ENCODE measurements at places on chromosomes 1 and 21.

- no peak for DNase-seq
Observed at GRCh38 chr1:222940906-222941305, 126.1 kb downstream of the DISP1 start.

- DNase-seq = no peak
Observed at GRCh38 chr1:32197837-32198236, 2.6 kb upstream of the CCDC28B start.

DNA sequence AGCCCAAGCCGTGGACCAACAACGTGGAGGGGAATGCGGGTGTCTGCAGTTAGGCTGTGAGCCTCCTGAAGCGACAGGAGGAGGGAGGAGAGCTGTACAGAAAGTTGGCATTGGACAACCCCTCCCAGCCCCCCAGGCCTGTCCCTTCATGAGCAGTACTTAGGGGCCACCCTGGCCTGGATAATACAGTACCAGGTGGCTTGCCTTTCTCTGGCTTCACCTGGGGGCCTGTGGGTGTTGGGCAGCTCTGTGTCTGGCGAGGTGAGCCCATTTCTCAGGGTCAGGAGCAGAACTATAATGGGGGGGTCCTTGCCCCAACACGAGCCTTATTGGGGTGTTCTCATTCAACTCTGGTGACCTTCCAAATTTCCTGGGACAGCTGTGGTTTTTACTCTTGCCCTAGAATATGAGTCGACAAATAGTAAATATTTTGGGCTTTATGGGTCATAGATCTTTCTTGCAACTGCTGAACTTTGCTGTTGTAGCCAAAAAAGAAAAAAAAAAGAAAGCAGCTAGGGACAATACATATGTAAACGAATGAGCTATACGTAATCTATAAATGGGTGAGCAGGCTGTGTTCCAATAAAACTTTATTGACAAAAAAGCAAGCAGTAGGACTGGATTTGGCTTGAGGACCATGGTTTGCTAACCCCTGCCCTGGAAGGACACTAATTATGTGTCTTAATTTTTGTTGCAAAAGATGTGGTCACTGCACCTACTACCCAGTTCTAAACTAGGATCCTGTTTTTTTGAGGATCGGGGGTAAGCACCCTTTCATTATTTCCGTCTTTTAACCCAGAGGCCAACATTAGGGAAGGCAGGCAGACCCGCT lies 11.4 kb downstream of the COQ8A start:
- DNase-seq = no peak

GRCh38 chr21:34881421-34881820 lies 167.7 kb downstream of the RUNX1 start:
- DNase-seq = no peak

GRCh38 chr1:11984121-11984520 lies 3.9 kb downstream of the MFN2 start:
- no peak for DNase-seq

Data from stimulated activated CD8-positive, alpha-beta memory T cell treated with anti-CD3 and anti-CD28 coated beads, Interleukin-2, amount 100 ng/mL, for 1 hour (primary cell).